ENCODE measurements at places on chromosomes 16 and 17. TPM values are rescaled to one million over a fixed set of nuclear protein-coding genes. Genes with fewer than 3 reads are reported as not detected.

Gene AXIN2
- total RNA-seq, result 28.2 TPM

- no peak for DNase-seq
- no peaks in the 10 kb centered on the region for H3K27me3 ChIP-seq
- no peak overlapping the region for H3K27ac ChIP-seq
Observed at GRCh38 chr16:3774156-3774767, 56.9 kb upstream of the TRAP1 start.

- H3K4me1 ChIP-seq, result no peaks in the 10 kb centered on the region
- H3K4me3 ChIP-seq, result no peak within 1 kb of the TSS
- no peaks in the 10 kb centered on the region for H3K27me3 ChIP-seq
- H3K27ac ChIP-seq, result no peak within 1 kb of the TSS
Observed at GRCh38 chr16:1096169-1097082, at the start of gene C1QTNF8. TSS of gene C1QTNF8 (minus strand) at chr16:1096244. CDS start at chr16:1094922, 1,322 bp downstream.

DNA sequence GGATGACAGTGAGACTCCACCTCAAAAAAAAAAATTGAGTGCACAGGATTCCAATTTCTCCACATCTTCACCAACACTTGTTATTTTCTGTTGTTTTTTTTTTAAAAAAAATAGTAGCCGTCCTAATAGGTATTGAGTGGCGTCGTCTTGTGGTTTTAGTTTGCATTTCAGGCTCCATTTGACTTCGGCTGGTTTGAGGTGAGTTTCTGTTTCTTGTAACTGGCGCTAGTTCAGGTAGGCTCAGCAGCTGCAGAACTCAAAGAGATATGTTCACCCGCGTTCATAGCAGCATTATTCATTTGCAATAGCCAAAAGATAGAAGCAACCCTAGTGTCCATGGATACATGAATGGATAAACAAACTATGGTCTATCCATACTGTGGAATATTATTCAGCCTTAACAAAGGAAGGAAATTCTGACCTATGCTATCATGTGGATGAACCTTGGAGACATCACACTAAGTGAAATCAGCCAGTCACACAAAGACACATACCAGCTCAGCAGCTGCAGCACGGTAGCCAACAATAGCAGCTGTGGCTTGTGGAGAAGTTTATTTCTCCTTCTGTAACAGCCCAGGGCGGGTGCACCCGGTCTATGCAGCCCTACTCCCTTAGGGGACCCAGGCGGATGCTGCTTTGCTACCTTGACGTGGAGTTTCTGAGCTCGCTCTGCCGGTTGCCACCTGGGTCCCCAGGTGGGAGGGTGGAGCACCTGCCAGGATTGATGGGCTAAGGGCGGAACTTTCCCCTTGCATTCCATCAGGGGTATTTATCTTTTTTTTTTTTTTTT lies 44.9 kb downstream of the TMEM235 start:
- H3K4me1 ChIP-seq, result peaks cover 19% of the 10 kb centered on the region
- H3K27me3 ChIP-seq, result no peaks in the 10 kb centered on the region
- H3K4me3 ChIP-seq, result no peak overlapping the region
- H3K27ac ChIP-seq, result no peak overlapping the region
- DNase-seq, result no peak

- H3K36me3 ChIP-seq, result no peaks in the 10 kb centered on the region
- H3K27ac ChIP-seq, result no peak overlapping the region
- no peak overlapping the region for H3K4me3 ChIP-seq
- DNase-seq, result no peak
Observed at GRCh38 chr16:3536271-3536731, 35.5 kb downstream of the CLUAP1 start.

DNA sequence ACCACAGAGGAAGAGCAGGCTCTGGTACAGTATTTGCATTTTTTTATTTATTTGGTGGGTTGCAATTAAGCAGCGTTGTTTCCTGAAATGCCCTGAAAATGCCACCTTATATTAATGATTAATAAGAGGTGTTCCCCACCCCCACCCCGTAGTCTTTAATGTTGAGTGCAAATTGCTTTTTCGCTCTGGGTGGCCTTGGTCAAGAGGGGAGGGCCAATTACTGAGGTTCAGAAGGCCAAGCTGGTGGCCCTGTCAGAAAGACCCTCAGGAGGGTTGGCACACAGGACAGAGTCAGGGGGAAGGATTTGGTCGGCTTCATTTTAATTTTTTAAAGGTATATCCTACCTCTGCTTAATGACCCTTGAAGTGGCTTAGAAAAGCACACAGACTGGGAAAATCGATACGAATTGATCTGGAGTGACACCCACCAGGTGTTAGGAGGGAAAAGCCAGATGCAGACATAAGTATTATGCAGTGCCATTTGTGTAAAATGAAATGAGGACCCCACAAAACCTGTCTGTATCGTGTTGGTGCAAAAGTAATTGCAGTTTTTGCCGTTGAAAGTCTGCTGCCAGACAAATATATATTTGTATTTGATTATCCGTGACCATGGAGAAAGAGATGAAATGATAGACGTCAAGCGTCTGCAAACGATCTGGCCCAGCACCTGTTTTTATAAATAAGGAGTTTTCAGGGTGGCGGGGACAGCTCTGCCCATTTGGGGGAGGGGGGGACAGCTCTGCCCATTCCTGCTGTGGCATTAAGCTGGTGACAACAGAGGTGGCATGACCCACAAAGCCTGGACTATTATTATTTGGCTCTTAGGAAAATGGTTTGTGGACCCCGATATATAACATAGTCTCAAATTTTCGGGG lies 143.8 kb upstream of the PLCG2 start:
- H3K4me3 ChIP-seq, result no peak overlapping the region

GRCh38 chr16:6246266-6246665 lies 1086.4 kb upstream of the RBFOX1 start:
- no peaks in the 10 kb centered on the region for H3K27me3 ChIP-seq
- H3K27ac ChIP-seq, result no peak overlapping the region
- H3K4me1 ChIP-seq, result peaks cover 3% of the 10 kb centered on the region
- no peak overlapping the region for H3K4me3 ChIP-seq

DNA sequence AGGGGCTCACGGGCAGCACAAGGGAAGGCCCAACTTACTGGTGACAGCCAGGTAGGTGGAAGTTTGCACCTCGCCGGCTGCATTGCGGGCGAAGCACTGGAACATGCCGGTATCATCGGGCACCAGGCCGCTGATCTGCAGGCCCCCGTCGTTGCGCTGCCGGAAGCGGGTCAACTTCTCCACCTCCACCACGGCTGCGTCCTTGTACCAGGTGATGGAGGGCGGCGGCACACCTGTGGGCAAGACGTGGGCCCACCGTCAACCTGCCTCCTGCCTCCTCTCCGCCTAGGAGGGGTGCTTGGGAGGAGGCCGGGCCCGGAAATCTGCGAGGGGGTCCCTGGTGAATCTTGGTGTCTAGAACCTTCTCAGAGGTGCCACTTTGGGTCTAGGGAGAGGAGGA lies 123.6 kb upstream of the CDC42EP4 start:
- no peaks in the 10 kb centered on the region for H3K36me3 ChIP-seq
- H3K27ac ChIP-seq, result no peak overlapping the region
- no peaks in the 10 kb centered on the region for H3K27me3 ChIP-seq
- DNase-seq, result no peak

DNA sequence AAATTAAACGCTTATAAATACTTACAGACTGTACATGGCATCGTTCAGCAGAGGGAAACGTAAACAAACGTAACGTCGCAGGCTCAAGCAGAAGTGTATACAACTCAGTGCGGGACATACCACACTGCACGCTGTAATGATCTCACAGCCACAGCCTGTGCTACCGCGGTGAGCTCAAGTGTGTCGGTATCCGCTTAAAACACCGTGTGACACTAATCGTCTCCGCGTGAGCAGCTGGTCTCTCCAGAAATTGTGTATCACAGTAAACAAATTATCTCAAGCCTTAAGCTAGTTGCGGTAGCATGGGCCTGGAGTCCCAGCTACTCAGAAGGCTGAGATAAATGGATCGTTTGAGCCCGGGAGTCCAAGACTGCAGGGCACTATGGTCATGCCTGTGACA lies 115.3 kb downstream of the ANKRD11 start:
- H3K27ac ChIP-seq, result peak overlapping the region; percentile 53
- H3K4me1 ChIP-seq, result peaks cover 50% of the 10 kb centered on the region
- no peak overlapping the region for H3K4me3 ChIP-seq
- H3K36me3 ChIP-seq, result no peaks in the 10 kb centered on the region

Measured in GM23338 (cell line).